ENCODE measurements at places on chromosomes 4 and X. TPM values are rescaled to one million over a fixed set of nuclear protein-coding genes. Genes with fewer than 3 reads are reported as not detected.
A peak's percentile ranks its signal among the peaks of the same experiment; 100 is the strongest.

DNA sequence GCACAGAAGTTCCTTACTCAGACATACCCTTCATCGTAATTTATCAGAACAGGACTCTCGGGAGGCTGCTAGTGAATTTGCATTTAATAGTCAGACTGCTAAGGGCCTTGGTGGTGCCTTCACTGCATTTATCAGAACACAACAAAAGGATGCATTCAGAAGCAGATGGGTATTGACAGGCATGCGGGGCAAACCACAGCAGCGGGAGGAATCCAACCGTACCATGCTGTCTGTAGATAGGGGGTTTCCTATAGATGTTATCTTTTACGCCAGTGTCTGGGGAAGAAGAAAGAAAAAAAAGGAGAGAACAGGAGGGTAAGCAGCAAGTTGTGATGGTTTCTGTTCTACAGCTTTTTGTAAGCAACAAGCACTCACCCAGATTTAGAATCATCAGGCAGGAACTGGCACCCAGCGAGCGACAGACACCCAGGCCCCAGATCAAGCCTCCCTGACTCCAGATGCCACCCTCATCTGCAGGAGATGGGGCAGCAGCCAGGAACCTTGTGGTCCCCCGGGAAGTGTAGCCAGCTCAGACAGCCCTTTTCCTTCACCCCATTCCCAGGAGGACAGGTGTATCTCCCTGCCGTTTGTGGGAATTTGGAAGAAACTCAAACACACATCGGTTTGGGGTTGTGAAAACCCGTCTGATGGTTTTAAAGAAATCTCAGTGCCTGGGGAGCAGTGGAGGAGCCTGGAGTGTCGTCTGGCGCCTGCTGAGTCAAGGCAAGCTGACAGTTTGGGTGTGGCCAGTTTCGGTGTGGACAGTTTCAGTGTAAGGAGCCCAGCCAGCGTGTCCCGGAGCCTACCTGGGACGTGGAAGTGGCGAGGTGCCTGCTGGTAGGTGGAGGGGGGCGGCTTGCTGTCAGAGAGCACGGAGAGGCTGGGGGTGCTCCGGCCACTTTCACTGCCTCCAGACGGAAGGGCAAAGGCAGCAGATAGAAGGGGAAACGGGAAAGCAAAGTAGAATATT, 80.0 kb upstream of the AFAP1 start:
- no peak for DNase-seq

- no peak for DNase-seq
These were observed 39.6 kb upstream of the GRID2 start for GRCh38 chr4:92264163-92264562.

HGFAC gene
- under 0.01 TPM for total RNA-seq

DNA sequence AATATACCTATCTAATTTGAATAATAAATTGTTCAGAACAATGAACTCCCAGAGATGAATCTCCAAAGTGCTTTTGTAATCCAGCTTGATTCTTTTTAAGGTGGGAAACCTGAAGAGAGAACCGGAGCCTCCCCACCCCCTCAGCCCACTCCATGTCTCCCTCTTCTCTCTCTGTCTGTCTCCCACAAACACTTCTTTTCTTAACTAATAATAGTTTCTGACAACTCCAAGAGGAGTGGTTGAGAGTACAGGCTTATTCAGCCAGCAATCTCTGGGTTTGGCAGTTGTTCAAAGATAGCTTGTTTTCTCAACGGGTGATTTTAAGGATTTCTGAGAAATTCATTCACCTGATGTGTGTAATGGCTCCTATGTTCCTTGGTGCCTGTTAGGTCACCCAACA, 23.4 kb downstream of the PPP4R3C start:
- DNase-seq = peak; percentile 50

GRCh38 chr4:119135721-119136121, at the start of gene MYOZ2:
MYOZ2 (plus strand) TSS chr4:119135832; CDS start chr4:119136526, 694 bp downstream.
- peak; percentile 25 for DNase-seq

Measured in dermis microvascular lymphatic vessel endothelial cell (primary cell).